A549 treated with Mapracorat at 1 μM for 4 hours (cell line): ENCODE measurements at places on chromosomes 2 and 18. TPM values are rescaled to one million over a fixed set of nuclear protein-coding genes. Genes with fewer than 3 reads are reported as not detected.

The IL36G gene
- total RNA-seq: not detected in 5 replicates

The RRM2 gene
- 190 to 245 TPM (median 220 TPM) in 5 replicates for total RNA-seq

The RND3 gene
- 46.2 to 54.1 TPM (median 52.1 TPM) in 5 replicates for total RNA-seq

The SKOR2 gene
- not detected in 5 replicates for total RNA-seq

The AQP12A gene
- total RNA-seq: not detected in 5 replicates

The MYOM1 gene
- 0.08 to 0.59 TPM (median 0.30 TPM) in 5 replicates for total RNA-seq

The FTCDNL1 gene
- total RNA-seq: 2.8 to 3.5 TPM (median 2.9 TPM) in 5 replicates

The LRATD1 gene
- total RNA-seq: 0.05 to 0.08 TPM (median 0.07 TPM) in 4 of 5 replicates, not detected in the other

The SYT4 gene
- not detected in 5 replicates for total RNA-seq
